Mucosa of gallbladder (tissue), 1 donor: ENCODE measurements at places on chromosomes 3 and 15.

- no peak for DNase-seq
Observed at GRCh38 chr3:64936556-64936955, 248.8 kb upstream of the ADAMTS9 start.

DNA sequence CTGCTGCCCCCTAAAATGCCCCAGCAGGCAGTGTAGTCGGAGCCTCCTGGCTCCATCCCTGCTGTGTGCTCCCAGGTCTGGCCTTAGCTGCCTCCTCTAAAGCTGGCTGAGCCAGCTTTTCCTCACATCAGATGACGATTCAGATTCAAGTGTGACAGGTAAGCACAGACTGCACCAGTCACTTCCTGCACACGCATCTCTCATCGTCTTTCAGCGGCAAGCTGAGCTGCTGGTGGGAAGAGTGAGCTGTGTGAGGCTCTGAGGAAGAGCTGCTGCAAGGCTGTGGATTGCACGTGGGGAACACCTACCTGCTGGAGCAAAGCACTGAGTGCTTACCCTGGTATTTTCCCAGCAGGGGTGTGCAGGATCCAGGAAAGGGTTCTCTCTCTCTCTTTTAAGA lies 88.4 kb upstream of the RPL32 start:
- DNase-seq: no peak

DNA sequence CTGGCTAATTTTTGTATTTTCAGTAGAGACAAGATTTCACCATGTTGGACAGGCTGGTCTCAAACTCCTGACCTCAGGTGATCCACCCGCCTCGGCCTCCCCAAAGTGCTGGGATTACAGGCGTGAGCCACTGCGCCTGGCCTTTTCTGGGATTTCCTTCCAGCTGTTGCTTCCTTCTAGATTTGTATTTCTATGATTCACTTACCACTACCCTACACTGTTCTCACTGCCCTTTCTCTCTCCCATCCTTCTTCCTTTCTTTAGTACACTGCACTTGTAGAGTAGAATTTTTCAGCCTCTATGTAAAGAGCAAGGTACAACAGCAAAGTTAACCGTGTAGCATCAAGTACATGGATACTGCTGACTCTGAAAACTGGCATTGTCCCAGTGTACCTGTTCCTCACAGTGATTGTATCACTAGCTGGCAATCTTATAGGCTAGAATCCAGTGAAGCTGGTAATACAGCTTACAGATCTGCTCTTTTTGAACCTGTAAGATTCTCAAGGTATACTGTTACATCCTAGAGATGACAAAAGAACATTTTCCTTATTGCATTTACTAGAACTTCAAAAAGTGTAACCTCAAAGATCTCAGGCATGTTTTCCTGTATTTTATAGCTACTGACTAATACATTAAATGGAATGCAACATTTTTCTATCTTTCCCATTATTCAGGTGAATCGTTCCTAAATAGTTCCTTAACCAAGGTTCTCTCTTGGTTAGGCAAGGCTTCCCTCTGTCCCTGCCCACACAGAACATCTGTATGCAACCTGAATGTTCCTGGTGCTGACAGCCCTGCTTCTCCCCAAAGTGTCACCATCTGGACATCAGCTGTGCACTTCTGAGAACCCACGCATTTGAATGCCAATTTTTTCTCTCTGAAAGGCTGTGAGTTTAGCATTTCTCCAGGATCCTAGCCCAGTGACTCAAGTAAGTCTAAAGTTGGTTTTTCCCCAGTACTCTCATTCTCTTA lies 74.1 kb upstream of the RAP2B start:
- no peak for DNase-seq

GRCh38 chr3:118987477-118987876 lies 47.2 kb downstream of the IGSF11 start:
- DNase-seq: peak; percentile 93

- no peak for DNase-seq
Observed at GRCh38 chr15:79408041-79408440, 24.1 kb upstream of the MINAR1 start.

- DNase-seq: peak; percentile 5
Observed at GRCh38 chr3:126307591-126308393, 49.4 kb downstream of the KLF15 start.

DNA sequence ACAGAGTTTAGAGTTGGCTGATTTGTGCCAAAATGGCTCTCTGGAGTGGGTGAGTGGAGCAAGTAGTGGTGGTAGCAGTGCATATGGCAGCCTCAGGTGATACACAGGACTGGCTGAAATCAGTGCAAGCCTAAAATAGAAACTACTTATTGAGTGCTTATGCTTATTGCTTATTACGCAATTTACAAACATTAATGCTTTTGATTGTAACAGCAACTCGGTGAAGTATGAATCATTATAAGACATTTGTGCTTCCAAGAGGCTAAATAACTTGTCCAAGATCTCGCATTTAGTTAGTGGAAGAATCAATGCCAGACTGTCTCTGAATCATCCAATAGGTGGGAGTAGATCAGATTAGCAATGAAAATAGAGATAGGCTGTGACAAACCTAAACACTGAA lies 353.8 kb downstream of the NAALADL2 start:
- no peak for DNase-seq
